Fibroblast of skin of right biceps (primary cell): ENCODE measurements at places on chromosomes 1 and 21.

DNA sequence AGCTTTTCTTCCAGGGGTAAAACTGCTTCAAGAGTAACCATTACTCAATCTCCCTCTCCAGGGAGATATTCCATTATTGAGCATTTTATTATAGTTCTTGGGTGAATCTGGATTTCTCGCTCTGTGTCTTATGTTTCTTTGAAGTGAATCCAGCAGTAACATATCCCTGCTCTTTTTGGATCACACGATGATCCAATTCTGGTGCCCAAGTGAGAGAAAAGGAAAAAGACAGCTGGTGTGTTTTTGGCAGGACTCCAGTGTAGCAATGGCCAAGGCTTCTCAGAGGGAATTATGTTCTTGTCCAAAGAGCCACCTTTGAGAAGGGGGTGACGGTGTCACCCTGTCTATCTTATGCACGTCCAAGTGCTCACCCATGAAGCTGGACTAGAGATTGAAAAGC is 140.3 kb upstream of the ERRFI1 start:
- no peak for DNase-seq

GRCh38 chr1:60889709-60890108 is 192.7 kb upstream of the NFIA start:
- no peak for DNase-seq

GRCh38 chr1:211336161-211336560 is 9.5 kb downstream of the TRAF5 start:
- no peak for DNase-seq

- DNase-seq = peak; percentile 98
Observed at GRCh38 chr21:45363921-45364467, 41.0 kb upstream of the COL18A1 start.

GRCh38 chr1:12114916-12115315 is 51.8 kb downstream of the TNFRSF8 start:
- DNase-seq = no peak

GRCh38 chr21:46000731-46001641 is 19.4 kb downstream of the COL6A1 start:
- DNase-seq = peak; percentile 12

- peak; percentile 31 for DNase-seq
Observed at GRCh38 chr1:56077206-56077605, 502.2 kb downstream of the PLPP3 start.

DNA sequence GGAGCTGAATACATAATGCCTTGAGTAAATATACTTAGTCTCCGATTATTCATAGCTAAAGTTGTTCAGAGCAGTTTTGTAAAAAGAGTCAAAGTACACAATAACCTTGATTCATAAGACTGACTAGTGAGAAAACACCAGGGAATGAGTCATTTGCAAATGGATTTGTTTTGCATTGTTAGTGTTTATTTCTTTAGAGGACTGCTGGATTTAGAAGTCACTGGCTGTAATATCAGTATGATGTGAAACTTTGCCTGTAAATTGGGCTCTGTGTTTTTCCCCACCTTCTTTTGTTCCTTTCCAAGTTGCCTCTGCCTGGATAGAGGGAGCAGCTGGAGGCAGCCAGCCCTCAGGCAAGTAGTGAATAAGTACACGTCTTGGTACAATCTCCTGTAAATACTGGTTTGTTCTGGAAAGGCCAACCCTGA is 474.7 kb downstream of the NUF2 start:
- peak; percentile 11 for DNase-seq

DNA sequence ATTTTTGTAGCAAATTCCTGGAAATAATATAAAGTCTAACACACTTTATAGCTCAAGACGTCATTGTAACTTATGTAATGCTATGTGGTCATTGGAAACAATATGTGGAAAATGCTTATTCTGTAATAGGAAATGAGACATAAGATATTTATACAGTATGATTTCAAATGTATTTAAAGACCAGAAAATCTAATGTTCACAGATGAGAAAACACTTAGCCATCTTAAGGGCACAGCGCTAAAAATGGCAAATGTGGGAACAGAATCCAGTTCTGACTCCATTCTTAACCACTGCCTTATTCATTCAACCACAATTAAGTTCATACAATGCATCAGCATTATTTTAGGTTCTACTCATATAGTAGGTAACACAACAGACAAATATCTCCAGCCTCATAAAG is 12.5 kb downstream of the CSDE1 start:
- DNase-seq = peak; percentile 51

GRCh38 chr1:15229707-15230131 is 17.3 kb upstream of the FHAD1 start:
- no peak for DNase-seq

- no peak for DNase-seq
Observed at GRCh38 chr1:241677201-241677600, 25.1 kb downstream of the WDR64 start.

DNA sequence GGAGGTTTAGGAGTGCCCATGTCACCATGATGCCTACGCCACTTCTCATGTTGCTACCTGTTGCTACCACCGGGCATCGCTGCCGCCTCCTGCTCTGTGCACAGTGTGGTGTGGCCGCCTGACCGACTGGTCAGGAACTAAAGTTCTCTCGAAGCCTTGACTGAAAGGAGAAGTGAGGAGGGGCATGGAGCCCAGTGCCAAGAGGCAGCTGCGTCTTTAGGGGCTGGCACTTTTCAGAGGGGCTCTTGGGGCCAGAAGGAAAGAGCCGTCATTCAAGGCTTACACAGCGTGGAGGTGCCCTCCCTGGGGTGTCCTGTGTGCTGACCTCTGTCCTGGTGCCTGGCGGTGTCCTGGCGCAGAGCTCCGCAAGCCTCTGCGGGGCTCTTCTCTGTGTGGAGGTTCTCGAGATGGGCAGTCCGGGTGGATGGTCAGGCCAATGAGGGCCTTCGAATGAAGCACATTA is 57.2 kb downstream of the ADARB1 start:
- DNase-seq = no peak

DNA sequence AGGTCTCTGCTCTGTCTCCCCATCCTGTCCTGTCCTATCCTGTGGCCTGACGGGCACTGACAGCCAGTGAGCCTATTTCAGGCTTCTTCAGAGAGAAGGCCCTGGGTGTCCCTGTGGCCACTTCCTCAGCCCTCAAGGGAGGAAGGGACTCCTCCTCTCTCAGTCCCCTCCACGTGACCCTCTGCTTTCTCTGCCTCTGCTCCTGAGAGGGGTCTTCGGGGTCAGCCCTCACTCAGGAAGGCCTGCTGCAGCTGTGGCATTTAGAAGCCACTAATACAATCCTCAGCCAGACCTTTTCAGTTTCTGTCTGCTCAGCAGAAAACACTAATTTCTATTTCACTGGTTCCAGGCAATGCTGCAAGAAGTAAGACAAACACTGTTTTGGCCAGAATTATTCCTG is 43.6 kb upstream of the ETV3 start:
- no peak for DNase-seq

- no peak for DNase-seq
Observed at GRCh38 chr1:113648478-113648877, 110.8 kb downstream of the PHTF1 start.

DNA sequence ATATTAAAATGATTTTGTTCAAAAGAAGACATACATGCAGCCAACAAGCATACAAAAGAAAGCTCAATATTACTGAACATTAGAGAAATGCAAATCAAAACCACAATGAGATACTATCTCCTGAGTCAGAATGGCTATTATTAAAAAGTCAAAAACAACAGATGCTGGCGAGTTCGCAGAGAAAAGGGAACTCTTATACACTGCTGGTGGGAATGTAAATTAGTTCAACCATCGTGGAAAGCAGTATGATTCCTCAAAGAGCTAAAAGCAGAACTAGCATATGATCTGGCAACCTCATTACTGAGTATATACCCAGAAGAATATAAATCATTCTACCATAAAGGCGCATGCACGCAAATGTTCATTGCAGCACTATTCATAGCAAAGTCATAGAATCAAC is 126.0 kb upstream of the HMCN1 start:
- DNase-seq = peak; percentile 55

DNA sequence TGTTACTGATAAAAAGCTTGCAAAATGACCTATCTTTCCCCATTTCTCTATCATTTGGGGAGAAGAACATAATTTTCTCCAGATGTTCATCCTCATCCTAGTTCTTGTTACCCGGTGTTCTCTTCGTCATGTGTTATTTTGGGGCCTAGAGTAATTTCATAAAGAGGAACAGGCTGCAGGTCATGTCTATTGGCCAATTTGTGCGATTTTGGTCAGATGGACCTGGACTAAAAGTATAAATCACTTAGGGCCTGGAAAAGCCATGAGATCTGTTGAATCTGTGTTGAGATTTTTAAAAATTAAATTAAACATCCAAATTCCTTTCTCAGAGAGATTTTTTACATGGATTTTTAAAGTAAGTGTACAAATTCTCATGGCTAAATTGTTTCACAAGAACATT is 241.3 kb upstream of the PLXNA2 start:
- no peak for DNase-seq

DNA sequence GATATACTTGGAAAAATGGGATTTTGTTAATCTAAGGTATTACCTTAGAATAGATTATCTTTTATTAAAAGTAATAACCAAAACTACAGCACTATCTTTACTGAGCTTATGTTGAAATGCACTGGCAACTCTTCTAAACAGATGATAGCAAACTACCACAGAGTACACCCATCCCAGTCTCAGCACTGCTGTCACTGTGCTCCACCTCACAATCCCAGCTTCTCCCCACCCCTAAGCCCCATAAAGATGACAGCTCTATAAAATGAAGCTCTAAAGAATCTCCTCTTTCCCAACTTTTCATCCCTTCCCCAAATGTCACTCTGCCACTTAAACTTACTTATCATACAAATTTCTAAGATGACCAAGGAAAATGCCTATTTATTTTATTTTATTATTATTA is 6.4 kb downstream of the DSTYK start:
- no peak for DNase-seq

DNA sequence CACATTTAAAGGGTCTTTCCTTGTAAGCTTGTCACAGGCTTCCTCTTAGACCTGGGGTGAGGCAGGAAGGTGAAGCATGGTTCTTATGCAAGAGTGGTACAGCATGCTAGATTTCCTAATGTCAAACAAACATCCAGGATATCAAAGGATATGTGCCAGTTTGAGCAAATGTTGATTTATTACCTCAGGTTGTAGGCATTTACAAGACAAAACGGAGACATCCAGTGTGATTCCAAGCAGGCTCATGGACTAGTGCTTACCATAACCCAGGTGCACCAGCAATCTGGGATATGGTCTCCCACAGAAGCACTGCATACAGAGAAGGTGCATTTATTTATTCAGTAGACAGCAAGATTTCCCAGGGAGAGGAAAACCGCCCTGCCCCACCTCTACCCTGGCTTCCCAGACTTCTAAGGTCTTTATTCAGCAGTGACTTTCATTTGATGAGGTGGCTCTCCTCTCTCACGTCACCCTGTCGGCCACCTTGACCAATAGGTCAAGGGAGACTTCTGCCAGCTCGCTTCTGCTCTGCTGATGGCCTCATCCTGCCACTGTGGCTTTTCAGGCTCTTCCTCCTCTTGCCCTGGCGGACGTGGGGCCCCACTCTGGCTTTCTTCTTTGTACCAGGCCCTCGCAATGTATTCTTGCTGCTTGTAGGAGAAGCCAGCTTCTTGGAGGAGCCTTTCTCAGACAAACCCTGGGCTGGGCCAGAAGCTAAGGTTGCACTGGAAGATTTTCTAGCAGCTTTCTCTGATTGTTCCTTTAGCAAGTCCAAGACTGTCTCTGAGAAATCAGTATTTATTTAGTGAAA is 25.6 kb downstream of the HHIPL2 start:
- no peak for DNase-seq

GRCh38 chr1:63523738-63524137 is 413 bp downstream of the EFCAB7 start:
- peak; percentile 3 for DNase-seq

GRCh38 chr1:77977989-77978292 is 931 bp downstream of the FUBP1 start:
- DNase-seq = no peak

- peak; percentile 66 for DNase-seq
Observed at GRCh38 chr1:93692451-93692861, 10.8 kb upstream of the BCAR3 start.

DNA sequence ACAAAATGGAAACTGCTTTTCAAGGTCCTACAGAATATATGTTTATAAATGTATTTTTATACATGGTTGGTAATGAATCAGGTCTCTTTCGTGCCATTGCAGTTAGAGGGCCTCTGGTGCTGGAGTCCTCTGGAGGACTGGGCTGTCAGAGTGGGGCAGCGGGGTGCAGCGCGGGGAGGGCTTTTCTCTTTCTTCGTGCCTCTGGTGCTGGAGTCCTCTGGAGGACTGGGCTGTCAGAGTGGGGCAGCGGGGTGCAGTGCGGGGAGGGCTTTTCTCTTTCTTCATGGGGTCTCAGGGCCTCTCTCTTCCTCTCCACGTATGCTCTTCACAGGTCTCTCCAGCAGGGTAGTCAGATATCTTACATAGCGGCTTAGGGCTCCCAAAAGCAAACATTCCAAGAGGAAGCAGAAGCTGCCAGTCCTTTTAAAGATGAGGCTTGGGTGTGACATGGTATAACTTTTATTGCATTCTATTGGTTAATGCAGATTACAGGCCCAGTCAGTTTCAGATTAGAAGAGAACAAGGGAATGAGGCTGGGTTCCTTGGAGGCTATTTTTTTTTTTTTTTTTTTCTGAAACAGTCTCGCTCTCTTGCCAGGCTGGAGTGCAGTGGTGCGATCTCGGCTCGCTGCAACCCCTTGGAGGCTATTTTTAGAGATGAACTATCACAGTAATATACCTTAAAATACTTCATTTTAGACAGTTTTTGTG is 13.1 kb downstream of the SDCCAG8 start:
- peak; percentile 44 for DNase-seq
